A549 treated with GW870086 at 1 μM for 4 hours (cell line): ENCODE measurements at places on chromosomes 5 and 9. TPM values are rescaled to one million over a fixed set of nuclear protein-coding genes. Genes with fewer than 3 reads are reported as not detected.

Gene TMEM171
- total RNA-seq = 3.9 to 7.8 TPM (median 6.6 TPM) in 5 replicates

Gene HK3
- 0.05 to 0.13 TPM in 2 of 5 replicates, not detected in the others for total RNA-seq

Gene BARHL1
- not detected in 5 replicates for total RNA-seq

Gene JAKMIP2
- not detected in 5 replicates for total RNA-seq

Gene CDX1
- not detected in 5 replicates for total RNA-seq

Gene ZFP2
- not detected in 5 replicates for total RNA-seq

Gene ADAMTS16
- total RNA-seq = 1.5 to 1.9 TPM (median 1.6 TPM) in 5 replicates

Gene CD14
- 3.0 to 4.8 TPM (median 4.6 TPM) in 5 replicates for total RNA-seq

Gene CFAP77
- not detected in 5 replicates for total RNA-seq

Gene NPR2
- 4.7 to 7.4 TPM (median 5.5 TPM) in 5 replicates for total RNA-seq

Gene KLF9
- 1.8 to 3.2 TPM (median 2.8 TPM) in 5 replicates for total RNA-seq

Gene MARCHF3
- total RNA-seq = 0.89 to 1.7 TPM (median 1.4 TPM) in 5 replicates

Gene SHISAL2B
- total RNA-seq = not detected in 5 replicates

Gene OBP2B
- total RNA-seq = not detected in 5 replicates

Gene FST
- 1.3 to 3.1 TPM (median 1.8 TPM) in 5 replicates for total RNA-seq

Gene BAAT
- 0.34 to 0.63 TPM (median 0.40 TPM) in 5 replicates for total RNA-seq

Gene SPZ1
- not detected in 5 replicates for total RNA-seq

Gene DRD1
- total RNA-seq = 0.13 to 0.23 TPM (median 0.17 TPM) in 5 replicates

Gene CER1
- not detected in 5 replicates for total RNA-seq

Gene PPP2R2B
- 0.06 to 0.23 TPM (median 0.14 TPM) in 4 of 5 replicates, not detected in the other for total RNA-seq

Gene CDC20B
- 0.09 to 0.21 TPM (median 0.10 TPM) in 4 of 5 replicates, not detected in the other for total RNA-seq

Gene SOX30
- 0.07 to 0.10 TPM in 2 of 5 replicates, not detected in the others for total RNA-seq

Gene PCDHGA6
- 0.13 to 0.26 TPM (median 0.14 TPM) in 5 replicates for total RNA-seq

Gene LPAR1
- 14.2 to 17.9 TPM (median 15.0 TPM) in 5 replicates for total RNA-seq
